ENCODE measurements at places on chromosomes 11 and 22.

- no peak for DNase-seq
Observed at GRCh38 chr22:41539146-41540005, 4.9 kb downstream of the POLR3H start.

GRCh38 chr11:133529807-133530500 is 2.3 kb downstream of the OPCML start:
- DNase-seq, result no peak

- DNase-seq, result no peak
Observed at GRCh38 chr11:71418643-71419042, 29.6 kb downstream of the DHCR7 start.

DNA sequence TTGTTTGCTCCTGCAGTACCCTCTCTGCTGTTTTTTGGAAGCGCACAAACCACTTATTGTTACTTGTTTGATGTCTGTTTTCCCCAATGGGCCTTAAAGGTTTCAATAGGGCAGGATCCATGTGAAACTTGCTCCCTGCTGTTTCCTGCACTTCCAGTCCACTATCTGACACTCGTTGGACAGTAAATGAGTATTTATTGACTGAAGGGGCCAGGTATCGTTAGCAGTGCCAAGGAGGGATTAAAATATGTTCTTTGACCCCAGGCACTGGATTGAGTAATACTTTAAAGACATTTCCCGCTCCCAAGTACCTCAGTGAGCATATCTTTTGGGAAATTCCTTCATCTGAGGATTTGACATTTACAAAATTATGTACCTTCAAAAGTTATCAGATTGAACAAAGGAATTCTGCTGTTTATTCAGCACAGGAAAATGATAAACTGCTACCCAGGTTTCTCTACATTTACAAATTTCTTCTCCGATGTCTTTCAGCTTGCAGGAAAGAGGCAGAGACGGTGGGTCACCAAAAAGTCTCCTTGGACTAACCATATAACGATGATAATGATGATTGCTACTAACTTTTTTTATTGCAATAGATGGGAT is 23.3 kb upstream of the OR9Q2 start:
- no peak for DNase-seq

DNA sequence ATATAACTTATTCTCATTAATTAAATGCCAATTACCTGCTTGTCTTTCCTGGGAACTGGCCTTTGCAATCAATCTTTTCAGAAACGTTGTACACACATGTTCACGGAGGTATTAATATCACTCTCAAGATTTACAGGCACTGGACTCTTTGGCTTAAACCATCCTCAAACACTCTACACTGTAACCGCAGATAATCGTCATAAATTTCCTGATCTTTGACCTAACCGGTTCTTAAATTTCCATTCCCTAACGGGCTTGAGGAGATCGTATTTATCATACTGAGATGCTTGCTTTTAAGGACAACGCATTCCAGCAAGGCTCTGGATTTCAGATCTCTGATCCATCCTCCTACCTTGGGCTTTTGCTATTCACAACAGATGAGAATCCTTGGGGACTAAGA is 72.8 kb downstream of the ARL14EP start:
- no peak for DNase-seq

DNA sequence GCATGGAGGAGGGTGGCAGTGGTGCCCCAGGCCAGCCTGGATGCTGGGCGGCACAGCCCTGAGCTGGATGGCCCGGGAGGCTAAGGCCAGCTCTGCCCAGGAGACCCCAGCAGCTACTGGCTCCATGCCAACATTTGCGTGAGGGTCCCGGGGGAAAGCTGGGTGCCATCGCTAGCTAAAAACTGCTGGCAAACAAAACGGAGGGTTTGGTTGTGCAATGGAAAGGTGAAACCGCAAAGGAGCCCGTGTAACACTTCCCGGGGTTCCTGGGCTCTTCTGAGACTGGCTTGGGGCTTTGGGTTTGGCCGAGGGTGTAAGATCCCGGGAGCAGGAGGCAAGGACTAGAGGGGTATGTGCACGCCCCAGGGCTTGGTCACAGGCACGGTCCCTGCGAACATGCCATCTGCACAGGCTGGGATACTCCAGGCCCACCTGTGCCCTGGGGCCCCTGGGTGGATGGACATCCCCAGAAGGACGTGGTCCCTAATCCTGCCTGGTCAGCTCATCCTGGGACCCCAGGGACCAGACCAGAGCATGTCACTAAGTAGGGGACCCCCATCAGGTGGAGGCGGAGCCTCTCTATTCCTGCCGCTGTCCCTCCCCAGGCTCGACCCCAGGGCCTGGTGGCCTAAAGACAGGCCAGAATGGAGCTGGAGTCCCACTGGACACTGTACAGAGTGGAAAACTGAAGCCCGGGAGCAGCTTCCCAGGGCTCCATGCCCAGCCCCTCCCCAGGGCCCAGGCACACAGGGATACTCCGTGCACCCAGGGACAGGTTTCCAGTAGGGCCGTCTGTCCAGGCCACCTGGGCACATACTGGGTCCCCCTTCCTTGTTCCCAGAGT is 44.6 kb downstream of the IGF2 start:
- DNase-seq, result no peak

- DNase-seq, result no peak
Observed at GRCh38 chr11:128786507-128786906, 80.6 kb downstream of the KCNJ1 start.

GRCh38 chr22:42648368-42649245 is 585 bp downstream of the CYB5R3 start:
- no peak for DNase-seq

GRCh38 chr11:66986178-66986545 is 11.1 kb downstream of the C11orf86 start:
- no peak for DNase-seq

DNA sequence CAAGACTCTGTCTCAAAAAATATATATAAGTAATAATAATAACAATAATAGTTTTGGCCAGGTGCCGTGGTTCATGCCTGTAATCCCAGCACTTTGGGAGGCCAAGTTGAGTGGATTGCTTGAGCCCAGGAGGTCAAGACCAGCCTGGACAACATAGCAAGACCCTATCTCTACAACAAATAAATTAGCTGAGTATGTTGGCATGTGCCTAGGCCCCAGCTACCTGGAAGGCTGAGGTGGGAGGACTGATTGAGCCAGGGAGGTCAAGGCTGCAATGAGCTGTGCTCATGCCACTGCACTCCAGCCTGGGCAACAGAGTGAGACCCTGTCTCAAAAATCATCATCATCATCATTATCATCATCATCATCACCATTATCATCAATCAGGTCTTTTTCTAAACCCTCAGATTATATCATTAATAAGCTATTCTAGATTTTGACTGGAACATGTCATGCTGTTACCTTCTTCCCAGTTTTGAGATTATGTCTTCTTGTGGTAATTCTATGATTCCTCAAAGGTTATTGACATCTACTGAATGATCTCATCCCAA is 39.3 kb downstream of the DENND5A start:
- no peak for DNase-seq

GRCh38 chr22:30605449-30606110 is 1.4 kb upstream of the TCN2 start:
- DNase-seq, result no peak

DNA sequence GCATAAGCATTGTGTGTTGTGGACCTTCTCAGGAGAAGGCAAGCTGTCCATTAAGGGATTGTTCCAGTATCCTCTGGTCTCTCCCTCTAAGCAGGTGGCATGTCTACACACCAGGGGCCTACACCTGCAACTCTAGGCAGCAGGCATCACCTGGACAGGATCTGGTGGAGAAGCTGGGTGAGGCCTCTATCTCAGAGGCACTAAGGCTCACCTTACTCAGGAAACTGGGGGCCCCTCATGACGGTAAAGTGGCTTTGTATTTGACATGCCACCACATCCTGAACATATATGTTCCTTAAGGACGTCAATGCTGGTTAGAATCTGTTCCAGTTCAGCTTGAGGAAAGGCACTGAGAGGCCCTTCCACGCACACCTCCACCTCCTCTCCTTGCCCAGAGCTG is 891.3 kb downstream of the OPCML start:
- no peak for DNase-seq

DNA sequence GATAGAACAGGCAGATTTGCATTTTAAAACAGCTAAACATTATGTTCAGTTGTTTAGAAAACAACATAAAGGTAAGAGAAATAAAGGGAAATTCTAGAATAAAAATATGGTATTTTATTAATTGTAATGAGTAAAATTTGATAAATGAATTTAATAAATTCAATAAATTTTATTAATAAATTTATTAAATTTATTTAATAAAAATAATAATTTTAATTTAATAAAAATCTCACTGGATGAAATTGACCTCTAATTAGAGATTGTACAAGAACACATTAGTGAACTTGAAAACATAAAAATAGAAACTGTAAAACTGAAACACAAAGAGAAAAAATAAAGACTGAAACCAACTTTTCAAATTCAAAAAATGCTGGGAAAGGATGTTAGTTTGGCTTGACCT is 605.7 kb upstream of the LRRC4C start:
- no peak for DNase-seq

- no peak for DNase-seq
Observed at GRCh38 chr22:46974631-46975585, 212.5 kb downstream of the TBC1D22A start.

- no peak for DNase-seq
Observed at GRCh38 chr11:36122671-36123070, 166.6 kb downstream of the COMMD9 start.

GRCh38 chr11:116948391-116948790 is 111.0 kb upstream of the APOA1 start:
- no peak for DNase-seq

GRCh38 chr22:17984114-17984513 is 40.2 kb downstream of the MICAL3 start:
- no peak for DNase-seq

DNA sequence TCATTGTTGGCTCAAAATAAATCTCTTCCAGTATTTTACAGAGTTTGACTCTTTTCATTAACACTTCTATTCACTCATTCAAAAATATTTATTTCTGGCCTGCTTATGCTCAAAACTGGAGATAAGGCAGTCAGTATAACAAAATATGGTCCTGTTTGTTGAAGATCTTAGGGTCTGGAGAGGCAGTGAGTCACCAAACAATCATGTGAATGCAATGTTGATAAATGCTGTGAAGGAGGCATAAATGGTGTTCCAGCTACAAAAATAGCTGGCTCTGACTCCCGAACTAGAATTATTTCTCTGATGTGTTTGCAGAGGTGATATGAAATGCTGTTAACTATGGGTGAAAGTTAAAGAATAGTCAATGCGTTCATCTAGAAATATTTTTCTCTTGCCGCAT is 390.6 kb downstream of the AASDHPPT start:
- DNase-seq, result no peak

GRCh38 chr22:32842486-32842885 is 41.0 kb downstream of the TIMP3 start:
- DNase-seq, result no peak

DNA sequence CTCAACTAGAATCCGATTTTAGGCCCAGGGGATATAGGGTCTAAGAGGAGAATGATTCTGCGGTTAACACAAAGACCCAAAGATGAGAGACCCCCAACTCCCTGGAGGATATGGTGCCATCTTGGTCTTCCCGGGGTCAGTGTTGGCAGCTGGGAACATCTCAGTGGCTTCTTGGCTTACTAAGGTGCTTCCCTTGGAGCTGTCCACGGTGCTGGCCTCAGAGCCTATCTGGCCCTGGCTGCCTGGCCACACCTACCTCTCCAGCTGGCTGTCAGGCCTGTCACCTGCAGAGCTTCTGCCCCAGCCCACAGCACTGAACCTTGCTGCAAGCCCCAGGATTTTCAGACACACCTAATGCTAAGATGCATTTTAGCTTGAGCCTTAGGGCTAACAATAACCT is 70.7 kb upstream of the THY1 start:
- DNase-seq, result no peak
